ENCODE measurements at places on chromosomes 12 and 14.

- peak; percentile 84 for DNase-seq
Measured at GRCh38 chr12:54216797-54217661, 28.2 kb upstream of the SMUG1 start.

DNA sequence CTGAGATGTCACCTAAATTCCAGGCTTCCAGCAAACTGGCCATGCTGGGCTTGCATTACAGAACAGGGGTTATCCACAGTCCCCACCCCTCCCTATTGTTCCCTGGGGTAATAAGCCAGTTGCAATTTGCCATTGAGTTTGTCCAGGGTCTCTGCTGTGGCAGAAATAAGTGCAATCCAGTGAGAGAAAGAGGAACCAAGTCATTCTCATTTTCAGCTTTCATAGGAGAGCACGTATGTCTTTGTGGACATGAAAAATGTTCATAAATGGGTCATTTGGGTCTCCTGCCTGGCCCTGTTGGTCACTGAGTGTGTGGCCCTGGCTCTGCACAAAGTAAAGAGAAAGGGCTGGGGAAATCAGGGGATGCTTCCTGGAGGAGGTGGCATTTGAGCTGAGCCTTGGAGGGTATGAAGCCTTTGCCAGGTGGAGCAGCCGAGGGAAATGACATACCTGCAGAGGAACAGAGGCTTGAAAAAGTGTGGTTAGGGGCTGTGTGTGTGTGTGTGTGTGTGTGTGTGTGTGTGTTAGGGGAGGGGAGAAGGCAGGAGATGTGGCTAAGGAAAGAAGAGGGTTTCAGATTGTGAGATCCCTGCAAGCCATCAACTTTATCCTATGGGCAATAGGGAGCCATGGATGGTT is 29.3 kb downstream of the CMKLR1 start:
- DNase-seq: no peak

DNA sequence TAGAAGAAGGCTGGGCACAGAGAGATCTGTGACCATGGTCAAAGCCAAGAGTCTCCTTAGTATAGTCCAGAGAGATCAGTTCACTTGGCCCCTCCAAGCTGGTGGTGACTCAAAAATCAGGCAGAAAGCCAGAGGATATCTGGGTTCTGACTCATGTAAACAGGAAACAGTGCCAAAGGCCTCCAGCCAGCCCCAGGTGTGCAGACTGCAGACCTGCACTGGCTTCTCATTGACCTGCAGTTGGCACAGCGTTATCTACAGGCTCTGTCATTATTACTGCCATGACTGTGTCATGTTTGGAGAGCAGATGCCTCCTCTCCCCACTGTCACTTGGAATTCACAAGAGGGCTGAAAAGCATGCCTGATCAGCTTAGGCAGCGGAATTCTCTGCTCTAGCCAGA is 295.7 kb upstream of the PRKD1 start:
- DNase-seq: peak; percentile 72

GRCh38 chr12:121925358-121925695 is 6.9 kb downstream of the CFAP251 start:
- no peak for DNase-seq

GRCh38 chr12:54684636-54685630 is 36.8 kb upstream of the DCD start:
- DNase-seq: no peak

DNA sequence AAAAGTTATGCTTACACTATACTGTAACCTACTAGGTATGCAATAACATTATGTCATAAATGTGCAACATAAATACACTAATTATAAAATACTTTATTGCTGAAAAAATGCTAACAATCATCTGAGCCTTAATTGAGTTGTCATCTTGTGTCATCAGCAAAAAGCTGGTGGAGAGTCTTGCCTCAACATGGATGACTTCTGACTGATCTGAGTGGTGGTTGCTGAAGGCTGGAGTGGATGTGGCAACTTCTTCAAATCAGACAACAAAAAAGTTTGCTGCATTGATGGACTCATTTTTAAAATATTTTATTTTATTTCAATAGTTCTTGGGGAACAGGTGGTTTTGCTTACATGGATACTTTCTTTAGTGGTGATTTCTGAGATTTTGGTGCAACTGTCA is 93.9 kb upstream of the AMN1 start:
- no peak for DNase-seq

GRCh38 chr14:23916446-23916845 is 37.1 kb upstream of the DHRS4 start:
- no peak for DNase-seq

DNA sequence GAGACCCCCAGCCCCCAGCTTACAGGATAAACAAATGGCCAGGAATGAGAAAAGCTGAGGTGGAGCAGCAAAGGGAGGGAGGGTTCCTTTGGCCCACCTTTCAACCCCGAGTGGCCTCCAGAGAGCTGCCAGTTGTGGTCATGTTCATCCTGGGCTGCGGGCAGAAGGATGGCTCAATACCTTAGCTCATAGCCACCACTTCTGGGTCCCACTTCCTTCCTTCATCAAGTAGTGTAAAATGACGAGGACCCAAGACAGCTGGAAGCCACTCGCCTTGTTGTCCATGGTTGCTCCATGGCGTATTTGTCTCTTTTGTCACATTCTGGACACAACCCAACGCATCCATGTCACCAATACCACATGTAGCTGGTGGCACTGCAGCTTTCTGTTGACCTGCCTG is 24.2 kb downstream of the CRACR2A start:
- DNase-seq: no peak

All from SW480 (cell line).